ENCODE measurements at places on chromosomes 12 and 14. TPM values are rescaled to one million over a fixed set of nuclear protein-coding genes. Genes with fewer than 3 reads are reported as not detected.
A peak's percentile ranks its signal among the peaks of the same experiment; 100 is the strongest.

GRCh38 chr14:102511538-102511937 is 2.0 kb upstream of the ANKRD9 start:
- H3K27me3 ChIP-seq, result no peaks in the 10 kb centered on the region
- no peak overlapping the region for H3K4me3 ChIP-seq
- peaks cover 6% of the 10 kb centered on the region for H3K4me1 ChIP-seq
- no peak for DNase-seq

Gene DENND5B
- 18.3 TPM for total RNA-seq

Gene SLC25A21
- total RNA-seq, result 0.92 TPM

DNA sequence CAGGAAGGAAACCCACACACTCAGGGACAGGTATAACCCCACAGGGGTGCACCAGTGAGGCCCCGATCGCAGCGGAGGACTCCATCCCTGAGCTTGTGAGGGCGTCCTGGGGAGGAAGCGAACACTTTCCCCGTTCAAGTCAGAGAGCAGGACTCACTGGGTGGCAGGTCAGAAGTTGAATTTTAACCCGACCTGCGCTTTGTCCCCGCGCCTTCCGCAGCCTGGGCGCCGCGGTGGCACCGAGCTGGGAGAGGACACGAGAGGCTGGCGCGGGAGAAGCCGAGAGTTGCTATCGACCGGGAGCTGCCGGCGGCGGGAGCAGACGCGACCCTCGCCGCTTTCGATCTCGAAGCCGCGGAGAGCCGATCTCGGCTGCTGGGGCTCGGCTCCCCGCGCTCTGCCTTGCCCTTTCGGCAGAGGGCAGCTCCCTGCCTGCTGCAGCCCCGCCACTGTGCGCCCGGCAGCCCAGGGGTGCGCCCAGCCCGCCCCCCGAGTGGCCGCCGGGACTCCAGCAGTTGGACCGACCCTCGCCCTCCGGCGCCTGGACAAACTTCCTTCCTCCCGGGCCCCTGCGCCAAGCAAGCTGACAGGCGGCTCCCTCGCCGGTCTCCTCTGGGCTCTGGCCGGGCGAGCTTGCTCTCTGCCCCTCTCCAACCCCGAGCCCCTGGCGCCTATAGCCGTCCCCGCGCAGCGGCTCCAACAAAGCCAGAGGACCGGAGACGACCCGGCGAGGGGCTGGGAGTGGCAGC is 918 bp downstream of the LIN7A start:
- H3K4me3 ChIP-seq, result peak overlapping the region; percentile 64
- H3K27ac ChIP-seq, result no peak overlapping the region
- peaks cover 2% of the 10 kb centered on the region for H3K27me3 ChIP-seq

DNA sequence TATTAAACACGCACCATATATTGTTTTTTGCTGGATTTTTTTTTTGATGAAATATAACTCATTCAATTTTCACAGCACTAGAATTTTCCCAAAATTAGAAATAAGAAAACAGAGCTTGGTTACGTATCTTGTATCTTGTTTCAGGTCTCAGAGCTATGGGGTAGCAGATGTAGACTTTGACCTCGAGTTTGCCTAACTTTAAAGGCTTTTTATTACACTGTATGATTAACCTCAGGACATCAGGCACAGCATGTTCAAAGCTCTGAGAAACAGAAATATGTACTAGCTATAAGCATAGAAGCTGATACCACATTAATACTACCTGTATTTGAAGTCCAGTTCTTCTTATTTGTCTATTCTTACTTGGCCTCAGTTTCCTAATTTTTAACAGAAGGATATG is 171.9 kb upstream of the KITLG start:
- DNase-seq, result no peak
- no peaks in the 10 kb centered on the region for H3K27me3 ChIP-seq
- no peak overlapping the region for H3K4me3 ChIP-seq

- no peaks in the 10 kb centered on the region for H3K4me1 ChIP-seq
- H3K27ac ChIP-seq, result no peak overlapping the region
- H3K36me3 ChIP-seq, result no peaks in the 10 kb centered on the region
These were observed 88.1 kb upstream of the WSCD2 start for GRCh38 chr12:108040947-108041346.

Gene HOXC4
- total RNA-seq, result not detected

DNA sequence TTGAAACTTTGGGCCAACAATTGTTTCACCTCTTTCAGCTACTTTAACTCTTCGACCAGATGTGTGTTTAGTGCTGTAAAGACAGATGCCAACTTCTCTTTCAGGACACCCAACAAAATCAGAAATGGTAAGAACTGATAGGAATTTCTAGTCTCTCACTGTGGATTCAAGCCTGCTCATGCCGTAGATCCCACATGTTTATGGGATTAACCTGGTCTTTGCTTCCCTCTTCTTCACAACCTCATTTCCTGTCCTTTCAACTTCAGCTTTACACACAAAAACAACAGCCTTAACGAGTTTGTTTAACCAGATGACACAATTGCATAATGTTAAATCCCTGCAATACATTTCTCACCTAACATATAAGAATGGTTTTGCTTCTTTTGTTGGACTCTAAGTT is 1031.9 kb upstream of the LRFN5 start:
- DNase-seq, result no peak
- no peak overlapping the region for H3K4me3 ChIP-seq
- no peaks in the 10 kb centered on the region for H3K4me1 ChIP-seq
- no peak overlapping the region for H3K27ac ChIP-seq

- no peak overlapping the region for H3K27ac ChIP-seq
- H3K36me3 ChIP-seq, result no peaks in the 10 kb centered on the region
- no peak for DNase-seq
- no peaks in the 10 kb centered on the region for H3K27me3 ChIP-seq
- H3K4me1 ChIP-seq, result peaks cover 3% of the 10 kb centered on the region
These were observed 252.3 kb downstream of the EFCAB11 start for GRCh38 chr14:89702073-89702875.

GRCh38 chr14:58812050-58812910 is 174.5 kb downstream of the DACT1 start:
- H3K4me3 ChIP-seq, result no peak overlapping the region
- H3K4me1 ChIP-seq, result peaks cover 5% of the 10 kb centered on the region
- H3K27ac ChIP-seq, result no peak overlapping the region
- DNase-seq, result no peak
- H3K36me3 ChIP-seq, result no peaks in the 10 kb centered on the region
- H3K27me3 ChIP-seq, result peaks cover 1% of the 10 kb centered on the region

DNA sequence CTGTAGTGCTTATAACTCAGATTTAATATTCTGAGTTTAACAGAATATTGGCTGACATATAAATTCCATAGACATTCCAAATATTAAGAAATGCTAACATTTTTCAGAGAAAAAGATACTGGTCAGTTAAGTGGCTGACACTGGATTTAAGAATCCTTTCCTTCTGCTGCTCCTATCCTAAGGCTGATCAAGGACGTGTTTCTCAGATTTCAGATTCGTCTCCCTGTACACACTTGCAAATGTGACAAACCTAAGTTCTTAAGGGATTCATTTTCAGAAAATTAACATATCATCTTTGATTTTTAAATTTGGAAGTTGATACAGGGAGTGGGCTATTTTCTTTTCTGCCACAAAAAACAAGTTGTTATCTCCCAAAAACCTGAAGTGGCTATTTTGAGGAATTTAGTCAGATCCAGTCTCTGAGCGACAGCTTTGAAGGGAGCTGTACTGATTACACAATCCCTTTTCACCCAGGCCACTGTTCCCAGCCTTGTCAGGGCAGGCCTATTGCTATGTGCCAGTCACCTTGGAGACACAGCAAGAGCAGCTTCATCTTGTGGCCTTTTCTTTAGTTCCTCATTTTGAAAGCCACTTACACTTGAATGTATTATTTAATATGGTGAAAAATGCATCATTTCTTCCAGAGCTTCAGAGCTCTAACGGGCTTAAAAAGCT is 370.6 kb downstream of the KCNH5 start:
- H3K27me3 ChIP-seq, result no peaks in the 10 kb centered on the region
- no peak overlapping the region for H3K4me3 ChIP-seq
- no peak for DNase-seq
- no peaks in the 10 kb centered on the region for H3K4me1 ChIP-seq
- H3K27ac ChIP-seq, result no peak overlapping the region

Measured in endothelial cell of umbilical vein (primary cell).